CD4-positive, alpha-beta memory T cell (primary cell): ENCODE measurements at places on chromosomes 11 and 22.

DNA sequence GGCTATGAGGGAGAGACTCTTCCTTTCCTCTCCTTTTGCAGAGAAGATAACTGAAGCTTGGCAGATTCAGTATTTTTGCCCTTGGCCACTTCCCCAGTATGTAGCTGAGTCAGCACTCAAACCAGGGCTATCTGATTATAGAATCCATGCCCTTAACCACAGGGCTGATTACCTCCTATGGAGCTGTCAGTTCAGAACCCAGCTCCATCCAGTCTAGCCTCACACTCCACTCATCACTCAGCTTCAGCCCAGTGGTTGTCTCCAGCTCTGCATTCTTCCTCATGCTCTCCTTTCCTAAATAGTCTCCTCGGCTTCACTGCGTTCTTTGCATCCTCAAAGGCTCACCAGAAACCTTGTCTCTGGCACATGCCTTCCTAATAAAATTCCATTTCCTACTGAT lies 151.6 kb upstream of the BLID start:
- H3K36me3 ChIP-seq, result no peaks in the 10 kb centered on the region
- H3K4me1 ChIP-seq, result no peaks in the 10 kb centered on the region
- no peak overlapping the region for H3K27ac ChIP-seq

GRCh38 chr11:94910779-94911178 lies 62.6 kb downstream of the CWC15 start:
- no peak overlapping the region for H3K27ac ChIP-seq
- no peaks in the 10 kb centered on the region for H3K27me3 ChIP-seq
- H3K36me3 ChIP-seq, result no peaks in the 10 kb centered on the region
- H3K4me3 ChIP-seq, result no peak overlapping the region
- DNase-seq, result no peak

GRCh38 chr11:109247071-109247470 lies 174.9 kb upstream of the C11orf87 start:
- H3K4me3 ChIP-seq, result no peak overlapping the region
- H3K36me3 ChIP-seq, result no peaks in the 10 kb centered on the region
- no peaks in the 10 kb centered on the region for H3K27me3 ChIP-seq
- no peak for DNase-seq

DNA sequence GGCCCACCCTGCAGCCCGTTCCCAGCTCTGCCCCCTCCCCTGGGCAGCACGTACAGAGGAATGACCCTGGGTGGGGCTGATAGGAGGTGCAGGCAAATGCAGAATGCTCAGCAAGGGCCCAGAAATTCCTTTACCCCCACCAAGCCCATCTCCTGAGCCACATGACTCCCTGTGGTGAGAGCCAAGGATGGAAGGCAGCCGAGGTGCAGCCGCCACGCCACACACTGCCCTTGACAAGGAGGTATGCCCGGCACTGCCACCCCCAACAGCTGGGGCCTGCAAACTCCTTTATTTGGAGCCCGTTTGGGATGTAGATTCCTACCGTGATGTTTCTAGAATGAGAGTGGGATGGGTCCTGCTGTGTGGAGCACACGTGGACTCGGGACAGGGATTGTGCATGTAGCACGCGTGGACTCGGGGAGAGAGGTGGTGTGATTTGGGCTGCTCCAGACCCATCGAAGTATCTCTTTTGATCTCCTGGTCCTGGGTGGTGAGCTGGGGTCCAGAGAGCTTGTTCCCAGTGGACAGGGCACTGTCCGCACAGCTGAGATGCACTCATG lies 12.9 kb downstream of the GTSE1 start:
- no peak overlapping the region for H3K4me3 ChIP-seq
- H3K36me3 ChIP-seq, result no peaks in the 10 kb centered on the region
- no peak for DNase-seq
- H3K27me3 ChIP-seq, result no peaks in the 10 kb centered on the region
- no peak overlapping the region for H3K27ac ChIP-seq

DNA sequence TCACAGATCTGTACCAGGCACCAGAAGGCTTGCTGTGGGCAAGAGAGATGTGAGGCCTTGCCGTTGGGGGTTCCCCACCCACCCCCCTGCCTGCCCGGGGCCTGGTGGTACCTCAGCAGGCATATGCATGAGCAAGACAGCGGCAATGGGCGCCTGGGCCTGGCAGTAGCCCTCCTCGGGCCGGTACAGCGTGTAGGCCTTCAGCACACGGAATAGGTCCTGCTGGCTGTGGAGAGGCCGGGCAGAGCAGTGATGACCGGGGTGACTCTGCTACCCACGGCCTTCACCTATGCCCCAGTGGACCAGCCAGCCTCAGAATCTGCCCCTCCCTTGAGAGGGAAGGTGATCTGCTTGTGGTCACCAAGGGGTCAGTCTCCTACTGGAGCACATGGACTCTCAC lies 5.5 kb upstream of the CASTOR1 start:
- H3K4me3 ChIP-seq, result no peak overlapping the region
- H3K27ac ChIP-seq, result no peak overlapping the region
- peaks cover 68% of the 10 kb centered on the region for H3K36me3 ChIP-seq
- H3K4me1 ChIP-seq, result peaks cover 61% of the 10 kb centered on the region

DNA sequence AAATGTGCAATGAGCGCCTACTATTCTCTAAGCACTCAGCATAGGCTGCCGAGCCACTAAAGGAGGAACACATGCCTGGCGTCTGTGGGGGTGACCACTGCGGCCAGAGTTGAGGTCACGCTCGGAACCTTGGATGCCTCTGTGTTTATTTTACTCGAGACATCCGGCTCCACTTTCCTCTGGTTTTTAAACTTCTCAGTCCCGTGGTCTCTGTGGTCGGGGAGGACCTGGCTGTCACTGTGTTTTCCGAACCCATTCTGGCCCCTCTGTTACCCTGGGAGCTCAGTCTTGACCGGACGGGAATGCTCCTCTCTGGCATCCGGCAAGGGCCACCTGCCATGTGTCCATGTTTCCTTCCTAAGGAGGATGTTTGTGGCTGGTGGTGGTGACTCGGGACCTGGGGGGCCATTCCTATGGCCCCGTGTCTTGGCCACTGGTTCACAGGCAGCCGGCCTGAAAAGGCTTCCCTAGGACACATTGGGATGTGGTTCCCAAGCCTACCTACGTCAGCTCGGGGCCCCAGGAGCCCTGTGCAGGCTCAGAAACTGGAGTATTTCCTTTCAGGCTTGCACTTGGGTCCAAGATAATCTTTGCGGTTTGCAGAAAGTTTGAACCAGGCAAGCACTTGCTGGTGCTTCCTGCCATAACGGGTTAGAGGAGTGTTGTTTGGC lies 46.7 kb upstream of the PARVG start:
- no peaks in the 10 kb centered on the region for H3K4me1 ChIP-seq
- no peak overlapping the region for H3K27ac ChIP-seq
- peaks cover 6% of the 10 kb centered on the region for H3K36me3 ChIP-seq
- no peak overlapping the region for H3K4me3 ChIP-seq

GRCh38 chr11:2812371-2812991 lies 73.1 kb downstream of the CDKN1C start:
- no peak overlapping the region for H3K4me3 ChIP-seq
- H3K27me3 ChIP-seq, result no peaks in the 10 kb centered on the region
- no peak overlapping the region for H3K27ac ChIP-seq
- no peaks in the 10 kb centered on the region for H3K4me1 ChIP-seq
